Activated T-helper 1 cell treated with anti-CD3 and anti-CD28 coated beads, Interleukin-2, amount 50 U/mL, for 16 hours (primary cell): ENCODE measurements at places on chromosomes 11 and 22.

DNA sequence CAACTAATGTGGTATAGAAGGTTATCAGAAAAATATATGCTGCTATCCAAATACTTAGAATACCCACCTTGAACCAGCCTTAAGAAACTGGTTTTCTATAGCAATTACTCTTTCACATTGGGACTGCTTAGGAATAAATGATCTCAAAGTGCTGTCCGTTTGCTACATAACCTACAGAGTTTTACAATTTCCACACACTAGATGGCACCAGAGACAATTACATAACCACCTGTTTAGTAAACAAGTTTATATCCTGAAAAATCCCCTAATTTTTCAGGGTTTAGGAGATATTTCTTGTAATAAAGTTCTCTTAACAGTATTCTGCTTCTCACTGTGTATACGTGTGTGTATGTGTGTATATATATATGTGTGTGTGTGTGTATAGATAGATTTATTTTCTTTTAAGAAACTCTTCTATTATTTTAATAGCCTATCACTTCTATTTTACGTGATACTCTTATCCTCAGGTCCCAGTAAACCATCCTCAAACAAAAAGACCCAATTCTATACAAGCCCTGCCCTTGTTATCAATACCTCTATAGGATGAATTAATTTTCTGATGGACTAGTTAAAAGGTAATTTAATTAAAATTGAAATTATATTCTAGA, 6.7 kb upstream of the OR5I1 start:
- DNase-seq = no peak

DNA sequence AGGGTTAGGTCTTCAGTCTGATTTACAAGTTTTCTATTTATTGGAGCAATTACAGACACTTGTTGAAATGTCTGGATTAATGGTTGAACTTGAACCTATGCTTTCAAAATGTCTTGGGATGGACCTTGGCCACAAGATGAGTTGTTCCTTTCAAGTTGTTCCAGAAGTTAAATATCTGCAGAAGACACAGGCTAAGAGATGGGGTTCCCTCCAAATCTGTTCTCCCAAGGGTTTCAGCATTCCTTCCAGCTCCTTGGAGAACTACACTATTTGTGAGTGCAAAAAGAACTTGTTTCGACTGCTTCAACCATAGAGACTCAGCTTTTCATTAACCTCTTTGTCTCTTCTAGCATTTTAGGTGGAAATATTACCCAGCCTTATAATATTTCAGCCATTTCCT, 189.0 kb upstream of the BLID start:
- DNase-seq = no peak

DNA sequence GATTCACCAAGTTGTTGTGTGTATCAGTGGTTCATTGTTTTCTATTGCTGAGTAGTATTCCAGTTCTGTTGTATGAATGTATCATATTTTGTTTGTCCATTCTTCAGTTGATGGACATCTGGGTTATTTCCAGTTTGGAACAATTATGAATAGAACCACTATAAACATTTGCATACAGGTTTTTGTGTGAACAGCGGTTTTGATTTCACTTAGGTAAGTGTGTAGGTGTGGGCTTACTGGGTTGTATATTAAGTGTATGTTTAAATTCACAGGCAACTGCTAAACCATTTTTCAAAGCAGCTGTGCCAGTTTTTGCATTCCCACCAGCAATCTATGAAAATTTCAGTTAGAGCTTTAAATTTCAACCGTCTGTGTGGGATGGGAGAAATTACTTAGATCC, 217.8 kb downstream of the NELL1 start:
- DNase-seq = no peak

- DNase-seq = no peak
Measured at GRCh38 chr11:11491014-11491413, 130.8 kb downstream of the GALNT18 start.

DNA sequence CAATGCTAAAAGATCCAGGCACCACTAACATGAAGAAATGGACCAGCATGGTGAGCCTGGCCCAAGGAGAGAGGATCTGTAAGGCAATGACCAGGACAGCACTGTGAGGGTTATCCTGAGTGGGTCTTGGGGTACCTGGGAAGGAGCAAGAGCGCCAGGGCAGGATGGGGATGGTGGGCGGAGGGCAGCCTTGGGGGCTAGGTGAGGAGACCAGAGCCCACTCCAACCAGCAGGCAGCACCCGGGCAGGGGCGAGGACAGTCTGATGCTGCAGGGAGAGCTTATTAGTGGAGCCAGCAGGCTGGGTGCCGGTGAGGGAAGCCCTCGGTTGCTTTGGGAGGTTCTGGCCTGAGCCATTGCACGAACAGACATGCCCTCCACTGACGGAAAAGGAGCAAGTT, 10.7 kb upstream of the NAP1L4 start:
- DNase-seq = no peak

DNA sequence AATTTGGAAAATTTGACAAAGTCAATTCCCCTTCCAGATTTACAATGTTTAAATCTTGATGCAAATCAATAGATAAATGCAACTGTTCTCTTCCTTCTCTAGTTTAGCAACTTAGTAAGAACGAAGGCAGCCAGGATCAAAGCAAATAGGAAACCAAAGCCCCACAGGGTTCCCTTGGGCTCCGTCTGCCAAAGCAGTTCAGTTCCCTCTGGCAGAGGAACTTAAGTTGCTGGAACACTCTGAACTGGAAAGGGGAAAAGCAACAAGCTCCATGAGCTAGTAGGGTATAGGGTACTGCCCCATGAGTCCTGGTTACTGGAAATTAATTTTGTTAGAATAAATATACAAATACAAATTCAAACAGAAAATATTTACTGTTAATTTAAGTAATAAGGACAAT, 91.3 kb downstream of the RELT start:
- no peak for DNase-seq

DNA sequence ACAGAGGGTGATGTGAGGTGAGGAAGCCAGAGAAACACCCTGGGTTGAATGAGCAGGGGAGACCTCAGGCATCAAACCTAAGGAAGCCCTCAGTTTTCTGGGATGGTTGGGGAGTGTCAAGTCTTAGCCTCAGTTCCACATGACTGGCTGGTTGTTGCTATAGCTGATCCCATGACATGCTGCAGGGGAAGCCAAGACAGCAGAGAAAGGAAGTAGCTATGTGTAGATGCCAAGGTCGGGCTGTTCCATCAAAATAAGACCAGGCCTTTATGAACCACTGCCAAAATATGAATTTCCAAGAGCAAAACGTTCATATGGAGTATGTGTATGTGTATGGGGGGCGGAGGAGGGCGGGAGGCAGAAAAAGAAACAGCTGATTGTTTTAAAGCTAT, 11.6 kb downstream of the CD59 start:
- no peak for DNase-seq

GRCh38 chr22:35834061-35834460, 116.4 kb downstream of the APOL5 start:
- DNase-seq = no peak

DNA sequence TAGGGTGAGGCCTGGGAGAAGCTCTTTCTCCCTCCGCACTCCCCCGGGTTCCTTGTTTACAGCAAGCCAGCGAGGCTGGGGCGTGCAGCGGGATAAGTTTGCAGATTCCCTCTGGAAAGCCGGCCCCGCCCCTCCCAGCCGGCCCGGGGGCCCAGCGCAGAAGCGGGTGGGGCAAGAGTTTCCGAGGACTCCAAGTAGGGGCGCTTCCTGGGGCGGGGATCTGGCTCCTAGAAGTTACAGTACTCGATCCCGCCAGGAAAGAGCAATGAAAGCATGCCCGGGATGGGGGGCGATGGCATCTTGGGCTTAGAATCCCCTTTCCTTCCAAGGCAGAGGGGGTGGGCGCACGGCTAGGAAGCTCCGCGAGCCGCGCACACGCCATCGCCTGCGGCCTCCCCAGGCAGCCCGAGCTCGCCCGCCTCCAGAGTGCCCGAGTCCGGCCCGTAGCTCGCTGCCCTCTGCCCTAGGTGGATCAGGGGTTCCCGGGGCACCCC, 385 bp downstream of the TST start:
- DNase-seq = no peak

- no peak for DNase-seq
Measured at GRCh38 chr22:30077279-30077880, 2.9 kb upstream of the HORMAD2 start.

DNA sequence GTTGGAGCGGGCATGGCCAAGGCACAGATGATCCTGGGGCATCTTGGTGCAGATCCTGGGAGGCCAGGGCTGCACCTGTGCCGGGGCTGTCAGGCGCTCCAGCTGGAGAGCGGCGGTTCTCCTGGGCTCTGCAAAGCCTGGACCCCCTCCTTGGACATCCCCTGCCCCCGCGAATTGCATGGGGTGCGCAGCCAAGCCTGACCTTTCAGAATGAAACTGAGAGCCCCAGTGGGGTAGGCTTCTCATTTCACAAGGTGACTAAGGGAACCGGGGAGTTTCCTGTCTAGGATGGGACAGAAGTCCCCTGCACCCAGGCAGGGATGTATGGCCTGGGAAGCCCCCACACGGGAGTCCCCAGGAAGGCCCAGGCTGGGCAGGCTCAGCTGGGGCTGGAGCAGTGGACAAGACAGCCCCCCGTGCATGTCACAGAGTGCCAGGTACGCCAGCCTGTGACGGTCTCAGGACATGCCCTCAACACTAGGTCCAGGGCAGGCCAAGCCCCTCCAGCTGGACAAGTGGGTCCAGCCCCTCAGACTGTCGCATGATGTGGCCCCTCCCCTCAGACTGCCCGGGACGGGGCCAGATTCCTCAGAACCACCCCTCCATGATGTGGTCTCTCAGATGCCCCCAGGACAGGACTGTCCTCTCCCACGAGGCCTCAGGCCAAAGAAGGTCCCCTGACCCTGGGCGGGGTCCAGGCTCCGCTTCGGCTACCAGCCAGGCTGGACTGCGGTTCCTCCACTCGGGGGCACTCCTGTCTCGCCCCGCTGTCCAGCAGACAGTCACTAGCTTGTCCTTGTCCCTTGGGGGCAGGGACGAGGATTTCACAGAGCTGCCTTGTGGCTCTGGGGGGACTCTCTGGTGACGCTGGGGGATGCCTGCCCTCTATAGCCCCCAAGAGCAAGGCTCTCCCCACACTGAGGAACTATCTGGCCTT, 2.3 kb downstream of the LSP1 start:
- no peak for DNase-seq

GRCh38 chr11:129530154-129530895, 154.7 kb downstream of the BARX2 start:
- DNase-seq = no peak
